ENCODE measurements at places on chromosomes 7 and 10. TPM values are rescaled to one million over a fixed set of nuclear protein-coding genes. Genes with fewer than 3 reads are reported as not detected.

The PNLIPRP3 gene
- total RNA-seq: 0.03 TPM

The BRI3 gene
- total RNA-seq: 93.7 TPM

The OR2A7 gene
- total RNA-seq: not detected

The C10orf105 gene
- total RNA-seq: not detected

The FEZF1 gene
- total RNA-seq: not detected

The MINDY4 gene
- 2.3 TPM for total RNA-seq

The EPHB4 gene
- total RNA-seq: 40.6 TPM

The CHRM2 gene
- total RNA-seq: not detected

The PPP3CB gene
- 17.3 TPM for total RNA-seq

The MALRD1 gene
- total RNA-seq: not detected

The REPIN1 gene
- total RNA-seq: 81.1 TPM

The LIPM gene
- total RNA-seq: not detected

The PNLIPRP1 gene
- total RNA-seq: not detected

The ANXA8 gene
- total RNA-seq: 29.3 TPM

The KLF14 gene
- 0.06 TPM for total RNA-seq

The NUTM2A gene
- total RNA-seq: 0.04 TPM
